Activated T-cell treated with anti-CD3 and anti-CD28 coated beads, Interleukin-2, amount 50 U/mL, for 72 hours (primary cell): ENCODE measurements at places on chromosomes 5 and 9. TPM values are rescaled to one million over a fixed set of nuclear protein-coding genes. Genes with fewer than 3 reads are reported as not detected.
A peak's percentile ranks its signal among the peaks of the same experiment; 100 is the strongest.

DMRT3 gene
- not detected for total RNA-seq

DNA sequence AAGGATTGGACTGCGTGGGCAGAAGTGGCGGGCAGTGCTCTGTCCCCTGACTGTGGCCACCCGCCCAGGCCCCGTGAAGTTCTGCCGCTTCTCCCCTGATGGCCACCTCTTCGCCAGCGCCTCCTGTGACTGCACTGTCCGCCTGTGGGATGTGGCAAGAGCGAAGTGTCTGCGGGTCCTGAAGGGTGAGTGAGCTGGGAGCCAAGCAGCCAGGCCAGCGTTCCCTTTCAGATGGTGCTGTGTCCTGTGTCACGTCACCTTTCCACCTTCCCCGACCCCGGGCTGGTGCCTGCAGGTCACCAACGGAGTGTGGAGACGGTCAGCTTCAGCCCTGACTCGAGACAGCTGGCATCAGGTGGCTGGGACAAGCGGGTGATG lies 2.3 kb downstream of the WDR38 start:
- no peak for DNase-seq

DNA sequence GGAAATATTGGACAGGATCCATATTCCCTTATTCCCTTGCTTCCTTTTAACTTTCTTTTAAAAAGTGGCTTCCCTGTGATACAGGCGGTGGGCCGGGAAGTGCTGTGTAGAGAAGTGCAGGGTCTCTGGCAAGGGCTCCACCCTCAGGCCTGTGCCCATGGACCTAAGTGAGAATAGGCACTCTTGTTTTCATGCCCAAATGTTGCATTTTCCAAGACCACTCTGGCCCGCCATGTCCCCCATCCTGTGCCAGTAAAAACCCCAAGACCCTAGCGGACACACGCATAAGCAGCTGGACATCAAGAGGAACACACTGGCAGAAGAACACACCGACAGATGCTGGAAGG lies 193.4 kb downstream of the FBXL7 start:
- DNase-seq, result no peak

GRCh38 chr5:398475-399295 lies 44.3 kb upstream of the EXOC3 start:
- DNase-seq, result no peak

FBN2 gene
- not detected for total RNA-seq

GRCh38 chr5:166499447-166500240 lies 1791.8 kb upstream of the WWC1 start:
- no peak for DNase-seq

ELP1 gene
- total RNA-seq, result 25.6 TPM

- no peak for DNase-seq
Measured at GRCh38 chr5:81751836-81752643, 1.1 kb upstream of the SSBP2 start.

CDKN2B-AS1 gene
- total RNA-seq, result 1.0 TPM

- no peak for DNase-seq
Measured at GRCh38 chr5:73812962-73813588, 187.1 kb downstream of the ARHGEF28 start.

GRCh38 chr9:129464972-129465833 lies 155.7 kb downstream of the C9orf50 start:
- DNase-seq, result no peak

RNF130 gene
- 23.6 TPM for total RNA-seq

DNA sequence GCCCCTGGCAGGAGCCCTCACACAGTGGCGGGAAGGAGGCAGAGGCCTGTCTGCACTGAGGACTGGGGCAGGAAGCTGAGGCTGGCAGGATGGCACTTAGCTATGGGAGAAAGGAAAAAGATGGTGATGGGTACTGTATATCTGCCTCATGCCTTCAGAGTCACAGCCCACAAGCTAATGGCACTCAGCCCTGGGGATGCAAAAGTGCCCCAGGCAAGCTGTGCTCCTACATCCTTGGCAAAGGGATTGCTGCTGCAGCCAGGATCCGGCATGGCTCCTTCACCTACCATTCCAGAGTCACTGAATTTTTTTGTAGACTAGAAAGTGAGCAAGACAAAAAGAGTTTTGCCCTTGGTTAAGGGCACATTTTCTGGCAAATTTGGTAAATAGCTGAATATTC lies 8.7 kb downstream of the ACSL6 start:
- DNase-seq, result no peak

DNA sequence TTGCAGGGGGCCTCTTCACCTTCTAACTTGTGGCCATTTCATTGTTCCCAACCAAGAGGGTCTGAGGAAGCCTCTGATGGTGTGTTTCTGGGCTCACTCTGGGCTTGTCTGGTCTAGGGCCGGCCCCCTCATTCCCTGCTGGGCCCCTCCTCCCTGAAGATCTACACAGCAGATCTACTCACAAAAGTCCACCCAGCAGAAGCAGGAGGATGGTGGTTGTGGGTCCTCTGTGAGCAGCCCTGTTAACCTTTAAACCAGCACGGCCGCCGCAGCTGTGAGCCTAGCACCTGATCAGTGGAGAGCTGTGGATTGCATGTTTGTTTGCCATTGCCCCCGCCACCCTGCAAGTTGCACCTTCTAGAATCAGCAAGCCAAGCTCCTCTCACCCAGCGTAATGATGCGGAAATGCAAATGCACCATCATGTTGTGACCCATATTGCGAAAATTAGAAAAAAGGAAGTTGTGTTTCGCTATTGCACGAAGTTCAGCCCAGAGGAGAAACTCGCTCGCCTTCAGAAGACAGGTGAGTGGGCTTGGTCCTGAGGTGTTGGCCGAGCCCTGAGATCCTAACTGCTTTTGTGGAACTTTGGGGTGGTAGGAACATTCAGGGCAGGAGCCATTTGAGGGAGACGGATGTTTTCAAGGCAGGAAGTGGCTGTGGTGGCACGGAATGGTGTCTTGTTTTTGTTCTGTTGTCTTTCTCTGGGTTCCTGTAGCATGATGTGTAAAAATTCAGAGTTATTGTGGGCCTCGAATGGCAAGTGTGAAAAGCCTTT lies 16.7 kb downstream of the FGD3 start:
- DNase-seq, result peak; percentile 79

GRCh38 chr5:74310386-74310785 lies 330.1 kb downstream of the ENC1 start:
- DNase-seq, result no peak

PHPT1 gene
- 111 TPM for total RNA-seq

DNA sequence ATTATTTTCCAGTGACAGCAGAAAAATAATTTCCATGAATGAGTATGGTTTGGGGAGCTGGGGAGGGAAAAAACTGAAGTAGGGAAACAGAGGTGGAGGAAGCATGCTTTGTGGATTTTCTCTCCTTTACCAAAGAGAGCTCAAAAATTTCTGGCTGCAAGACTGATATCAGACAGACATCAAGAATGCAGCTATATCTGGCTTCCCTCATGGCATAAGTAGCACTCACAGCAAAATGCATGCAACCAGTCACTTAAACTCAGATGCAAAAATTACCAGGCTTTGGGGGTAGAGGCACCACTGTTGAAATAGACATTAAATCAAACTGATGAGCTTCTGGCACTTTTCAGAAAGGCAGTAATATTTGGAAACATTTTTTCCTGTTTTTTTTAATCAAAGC lies 196.9 kb downstream of the TSSK1B start:
- DNase-seq, result no peak

DNA sequence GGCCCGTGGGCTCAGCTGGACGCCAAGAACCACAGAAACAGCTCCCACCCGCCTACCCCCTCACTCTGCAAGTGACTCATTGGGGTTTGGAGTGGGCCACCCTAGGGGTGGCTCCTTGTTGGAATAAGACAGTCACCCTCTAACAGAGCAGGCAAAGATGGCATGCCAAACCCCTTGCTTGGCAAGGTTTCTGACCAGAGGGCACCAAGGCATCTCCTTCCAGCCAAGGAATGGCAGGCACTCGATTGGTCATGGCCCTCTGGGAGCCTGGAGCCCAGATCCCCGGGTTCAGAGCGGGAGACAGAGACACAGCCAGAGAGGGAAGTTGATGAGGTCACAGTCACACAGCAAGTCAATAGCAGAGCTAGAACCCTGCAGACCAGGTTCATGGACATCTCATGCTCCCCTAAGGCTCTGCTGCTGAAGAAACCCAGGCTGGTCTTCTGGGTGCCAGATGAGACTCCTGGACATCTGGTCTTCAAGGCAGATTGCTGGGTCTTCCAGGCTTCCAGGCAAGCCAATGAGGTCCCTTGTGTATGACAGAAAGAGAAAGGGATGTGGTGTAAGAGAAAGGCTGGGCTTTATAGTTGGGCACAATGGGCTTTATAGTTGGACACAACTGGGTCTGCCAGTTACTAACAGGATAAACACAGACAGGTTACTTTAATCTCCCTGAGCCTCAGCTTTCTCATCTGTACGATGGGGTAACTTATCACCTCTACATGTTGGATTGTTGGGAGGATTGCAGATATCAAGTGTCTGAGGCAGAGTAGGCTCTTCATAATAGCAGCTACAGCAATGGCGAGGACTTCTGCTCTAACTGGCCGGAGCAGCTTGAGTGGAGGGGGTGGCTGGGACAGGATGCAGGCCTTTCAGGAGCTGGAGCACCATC lies 23.3 kb upstream of the KIF12 start:
- DNase-seq, result no peak

MOB3B gene
- total RNA-seq, result 1.6 TPM

- peak; percentile 57 for DNase-seq
Measured at GRCh38 chr9:128689820-128690683, 1.0 kb downstream of the SET start.

DNA sequence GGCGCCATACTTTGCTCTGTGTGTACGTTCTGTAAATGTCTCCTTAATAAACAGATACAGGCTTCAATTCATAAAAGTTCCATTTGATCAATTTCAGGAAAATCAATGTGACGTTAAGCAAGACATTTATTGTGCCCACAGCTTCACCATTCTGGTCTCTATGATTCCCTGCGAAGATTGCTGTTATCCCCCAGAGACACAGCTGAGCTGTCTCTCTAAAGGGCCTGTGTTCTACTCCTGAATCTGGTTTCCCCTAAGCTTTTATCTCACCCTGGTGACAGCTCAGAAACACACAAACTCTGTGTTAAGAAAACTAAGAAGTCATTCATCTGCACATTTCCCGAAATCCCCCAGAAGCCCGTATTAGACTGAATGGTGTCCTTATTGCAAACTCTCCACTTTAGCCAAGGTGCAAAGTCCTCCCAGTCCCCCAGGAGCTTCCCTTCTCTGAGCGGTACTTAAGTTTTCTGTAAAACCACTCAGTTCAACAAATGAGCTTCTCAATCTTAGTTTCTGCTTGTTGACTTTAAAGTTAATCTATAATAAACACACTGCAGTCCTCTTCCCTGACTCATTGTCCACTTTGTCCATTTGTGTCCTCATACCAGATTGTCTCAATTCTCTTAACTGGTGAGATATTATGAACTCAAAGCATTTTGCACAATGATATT lies 1.4 kb upstream of the C5orf15 start:
- DNase-seq, result no peak

DNA sequence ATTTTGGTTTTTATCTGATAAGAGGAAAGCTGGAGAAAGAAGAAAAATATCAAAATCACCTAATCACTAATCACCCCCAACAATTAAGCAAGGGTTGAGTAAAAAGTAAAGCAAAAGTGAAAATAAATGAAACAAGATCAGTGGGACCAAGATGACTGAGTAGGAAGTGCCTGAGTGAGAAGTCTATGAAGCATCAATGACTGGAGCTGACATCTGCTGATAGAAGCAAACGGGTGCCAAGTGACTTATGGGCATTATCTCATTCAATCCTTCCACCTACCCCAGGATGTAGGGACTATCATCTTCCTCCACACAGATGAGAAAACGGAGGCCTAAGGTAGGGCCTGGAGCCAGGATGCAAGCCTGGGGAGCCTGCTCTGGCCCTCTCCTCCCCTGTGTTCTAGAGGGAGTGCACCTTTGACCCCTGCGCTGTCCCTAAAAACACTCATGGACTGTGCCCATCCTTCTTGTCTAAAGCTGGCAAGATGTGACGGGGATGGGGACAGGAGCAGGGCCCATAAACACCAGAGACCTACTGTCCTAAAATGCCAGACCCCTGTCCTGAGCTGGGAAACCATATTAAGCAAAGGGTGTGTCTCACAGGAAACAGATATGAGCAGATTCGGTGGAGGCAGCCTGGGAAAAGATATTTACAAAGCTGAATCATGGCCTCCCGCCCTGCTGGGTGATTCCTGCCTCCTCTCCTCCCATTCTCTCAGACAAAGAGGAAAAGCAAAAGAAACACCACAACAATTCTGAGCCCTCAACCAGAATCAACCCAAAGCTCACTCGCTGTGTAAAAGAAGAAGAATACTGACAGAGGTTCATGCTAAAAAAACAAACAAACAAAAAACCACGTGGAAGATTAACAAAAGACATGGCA lies 116.0 kb downstream of the AUH start:
- DNase-seq, result peak; percentile 23

HCN1 gene
- total RNA-seq, result not detected

GRCh38 chr5:133554279-133554678 lies 58.1 kb downstream of the FSTL4 start:
- DNase-seq, result no peak

DNA sequence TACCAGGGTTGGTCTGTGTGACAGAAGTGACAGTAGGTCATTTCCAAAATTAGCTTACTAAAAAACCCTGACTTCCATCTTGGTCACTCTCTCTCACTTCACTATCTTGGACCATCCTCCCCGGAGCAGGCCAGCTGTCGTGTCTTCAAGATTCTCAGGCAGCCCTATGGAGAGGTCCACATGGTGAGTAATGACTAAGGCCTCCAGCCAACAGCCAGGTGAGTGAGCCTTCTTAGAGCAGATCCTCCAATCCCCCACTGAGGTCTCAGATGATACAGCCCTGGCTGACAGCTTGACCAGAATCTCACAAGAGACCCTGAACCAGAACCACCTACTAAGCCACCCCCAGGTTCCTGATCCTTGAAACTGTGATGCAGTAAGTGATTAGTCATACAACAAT lies 92.0 kb downstream of the DCP2 start:
- DNase-seq, result no peak

- DNase-seq, result no peak
Measured at GRCh38 chr5:106757672-106758071, 913.1 kb downstream of the EFNA5 start.

- peak; percentile 16 for DNase-seq
Measured at GRCh38 chr9:38318759-38319495, 73.6 kb upstream of the ALDH1B1 start.

- DNase-seq, result no peak
Measured at GRCh38 chr5:68593211-68593671, 377.7 kb downstream of the PIK3R1 start.

DNA sequence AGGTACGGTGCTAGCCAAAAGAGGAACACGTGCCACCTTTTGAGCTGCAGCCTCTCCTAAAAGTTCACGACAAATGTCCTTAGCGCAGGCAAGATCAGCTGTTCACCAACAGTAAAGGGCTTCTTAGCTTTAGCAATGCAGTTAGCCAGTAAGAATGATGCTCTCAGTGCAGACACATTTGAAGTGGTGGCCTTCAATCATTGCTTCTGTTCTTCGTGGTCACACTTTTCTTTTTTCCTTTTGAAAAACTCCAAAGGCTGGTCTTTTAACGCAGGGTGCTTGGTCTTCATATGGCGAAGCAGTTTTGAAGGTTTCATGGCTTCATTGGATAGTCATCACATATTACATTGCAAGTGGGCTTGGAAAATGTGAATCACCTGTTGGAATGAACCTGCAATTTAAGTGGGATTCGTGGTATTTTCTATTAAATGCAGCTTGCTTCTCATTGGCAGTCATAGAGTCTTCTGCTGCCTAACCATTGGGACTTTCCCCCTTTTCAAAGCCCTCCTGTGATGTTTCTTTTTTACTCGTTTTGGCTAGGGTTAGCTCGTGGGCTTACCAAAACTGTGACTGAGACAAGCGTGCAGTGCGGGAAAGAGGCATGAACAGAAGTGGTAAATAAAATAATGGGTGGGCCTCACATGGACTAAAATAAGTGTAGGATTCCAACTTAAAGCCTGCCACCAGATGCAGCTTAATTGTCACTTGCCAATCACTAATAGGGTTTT lies 100.9 kb downstream of the MRPL36 start:
- peak; percentile 34 for DNase-seq
